ENCODE measurements at places on chromosomes 16 and 17. TPM values are rescaled to one million over a fixed set of nuclear protein-coding genes. Genes with fewer than 3 reads are reported as not detected.

The HSPB9 gene
- not detected for total RNA-seq

The ABCA5 gene
- 7.3 TPM for total RNA-seq

The ASB16 gene
- not detected for total RNA-seq

The SPECC1 gene
- total RNA-seq, result 40.3 TPM

The FBXL16 gene
- not detected for total RNA-seq

The C16orf54 gene
- not detected for total RNA-seq
